CD4-positive, alpha-beta T cell treated with Interleukin-17A for 4 hours (primary cell): ENCODE measurements at places on chromosomes 12 and 14.

DNA sequence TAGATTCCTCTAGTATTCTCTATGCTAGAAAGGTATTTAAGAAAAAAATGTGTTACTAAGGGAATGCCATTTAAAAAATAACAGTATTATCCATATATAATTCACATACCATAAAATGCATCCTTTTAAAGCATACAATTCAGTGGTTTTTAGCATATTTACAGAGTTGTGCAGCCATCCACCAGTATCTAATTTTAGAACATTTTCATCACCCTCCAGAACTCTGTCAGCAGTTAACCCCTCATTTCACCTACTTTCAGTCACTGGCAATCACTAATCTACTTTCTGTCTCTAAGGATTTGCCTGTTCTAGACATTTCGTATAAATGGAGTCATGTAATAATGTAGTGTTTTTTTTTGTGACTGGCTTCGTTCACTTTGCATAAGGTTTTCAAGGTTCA, 33.4 kb downstream of the TBC1D15 start:
- no peak for DNase-seq

DNA sequence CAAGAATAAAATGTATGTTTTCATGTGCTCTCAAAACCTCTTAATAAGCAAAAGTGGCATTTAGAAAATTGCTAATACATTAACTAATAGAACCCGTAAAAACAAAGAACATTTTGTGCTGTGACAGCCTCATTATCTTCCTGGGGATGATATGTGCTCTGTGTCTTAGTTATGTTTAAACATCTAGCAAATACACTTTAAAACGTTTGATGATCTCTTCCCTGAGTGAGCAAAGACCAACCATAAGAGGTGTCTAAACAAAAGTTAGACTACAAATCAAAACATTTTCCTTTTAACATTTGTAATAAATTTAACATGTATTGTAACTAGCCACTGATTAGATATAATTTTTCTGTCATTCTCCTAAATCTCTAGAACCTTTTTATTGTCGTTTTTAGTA, 95.8 kb downstream of the SOX5 start:
- DNase-seq: no peak

DNA sequence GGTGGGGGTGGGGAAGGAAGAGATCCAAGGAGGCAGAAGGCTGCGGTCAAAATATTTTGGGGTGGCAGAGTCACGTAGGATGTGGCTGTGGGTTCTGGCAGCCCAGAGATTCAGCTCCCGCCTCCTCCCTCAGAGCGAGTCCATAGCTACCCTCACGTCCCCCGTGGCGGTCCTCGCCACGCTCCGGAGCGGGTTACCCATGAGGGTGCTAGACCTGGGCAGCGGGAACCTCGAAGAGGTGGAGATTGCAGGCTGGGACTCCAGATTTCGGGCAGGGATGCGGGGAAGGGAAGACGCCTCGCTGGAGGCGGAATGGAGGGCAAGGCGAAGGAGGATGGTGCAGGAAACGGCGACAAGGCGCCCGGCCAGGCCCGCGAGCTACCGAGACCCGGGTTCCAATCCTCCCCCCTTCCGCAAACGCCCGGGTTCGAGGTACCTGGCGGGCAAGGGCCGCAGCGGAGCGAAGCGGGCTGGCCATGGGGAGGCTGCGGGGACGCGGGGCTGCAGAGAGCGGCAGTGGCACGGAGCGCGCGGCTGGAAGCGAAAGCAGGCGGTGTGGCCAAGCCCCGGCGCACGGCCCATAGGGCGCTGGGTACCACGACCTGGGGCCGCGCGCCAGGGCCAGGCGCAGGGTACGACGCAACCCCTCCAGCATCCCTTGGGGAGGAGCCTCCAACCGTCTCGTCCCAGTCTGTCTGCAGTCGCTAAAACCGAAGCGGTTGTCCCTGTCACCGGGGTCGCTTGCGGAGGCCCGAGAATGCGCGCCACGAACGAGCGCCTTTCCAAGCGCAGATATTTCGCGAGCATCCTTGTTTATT, 46.2 kb downstream of the BCAT1 start:
- DNase-seq: no peak

GRCh38 chr14:76846331-76847047, 20.3 kb downstream of the LRRC74A start:
- no peak for DNase-seq

- DNase-seq: peak; percentile 64
Observed at GRCh38 chr12:114662512-114663177, 21.3 kb downstream of the TBX3 start.

DNA sequence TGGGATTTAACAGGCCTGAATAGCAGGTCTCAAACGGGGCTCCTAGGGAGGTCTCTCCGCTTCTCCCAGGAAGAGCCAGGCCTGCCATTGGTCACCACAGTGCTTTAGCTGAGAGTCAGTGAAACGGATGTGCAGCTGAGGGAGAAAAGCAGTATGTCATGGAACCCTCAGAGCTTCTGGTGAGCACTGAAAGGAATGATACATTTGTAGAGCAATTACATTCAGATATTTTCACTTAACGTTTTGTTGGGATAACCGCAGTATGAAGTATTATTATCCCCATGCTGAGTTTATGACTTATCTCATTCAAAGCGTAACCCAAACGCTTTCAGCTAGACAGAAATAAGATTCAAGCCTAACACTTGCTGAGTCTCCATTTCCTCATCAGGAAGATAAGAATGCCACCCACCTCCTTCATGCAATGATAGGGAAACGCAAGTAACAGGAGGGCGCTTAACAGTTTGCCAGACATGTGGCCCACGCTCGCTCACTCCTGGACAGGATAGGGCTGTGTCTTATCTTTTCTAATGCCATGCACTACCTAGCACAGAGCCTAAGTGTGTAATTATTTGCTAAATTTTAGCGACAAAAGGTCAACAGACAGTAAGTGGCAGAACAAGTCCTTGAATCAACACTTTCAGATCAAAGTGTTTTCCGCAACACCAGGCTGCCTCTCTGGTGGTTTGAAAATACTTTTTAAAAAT, 28.2 kb downstream of the DAD1 start:
- peak; percentile 50 for DNase-seq

DNA sequence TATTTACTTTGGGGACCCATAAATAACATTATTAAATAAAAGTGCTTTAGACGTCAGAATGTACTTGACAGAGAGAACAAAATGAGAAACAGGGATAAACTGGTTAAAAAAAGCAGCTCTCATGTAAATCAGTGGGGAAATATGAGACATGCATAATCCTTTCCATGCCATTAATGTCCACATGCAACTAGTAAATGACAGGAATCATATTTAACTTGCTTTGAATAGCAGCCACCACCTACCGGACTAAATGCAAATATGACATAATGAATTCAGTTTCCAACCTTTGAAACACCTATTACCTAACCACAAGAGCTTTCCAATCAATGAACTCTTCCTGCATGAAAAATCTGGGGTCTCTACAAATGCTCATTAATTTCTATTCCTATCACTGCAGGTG, 19.6 kb downstream of the FGD6 start:
- DNase-seq: no peak

- no peak for DNase-seq
Observed at GRCh38 chr12:71161591-71161990, 3.8 kb upstream of the TSPAN8 start.

GRCh38 chr12:111907740-111908139, 65.7 kb downstream of the MAPKAPK5 start:
- DNase-seq: no peak

- no peak for DNase-seq
Observed at GRCh38 chr14:73709904-73710469, 4.2 kb downstream of the PNMA1 start.

DNA sequence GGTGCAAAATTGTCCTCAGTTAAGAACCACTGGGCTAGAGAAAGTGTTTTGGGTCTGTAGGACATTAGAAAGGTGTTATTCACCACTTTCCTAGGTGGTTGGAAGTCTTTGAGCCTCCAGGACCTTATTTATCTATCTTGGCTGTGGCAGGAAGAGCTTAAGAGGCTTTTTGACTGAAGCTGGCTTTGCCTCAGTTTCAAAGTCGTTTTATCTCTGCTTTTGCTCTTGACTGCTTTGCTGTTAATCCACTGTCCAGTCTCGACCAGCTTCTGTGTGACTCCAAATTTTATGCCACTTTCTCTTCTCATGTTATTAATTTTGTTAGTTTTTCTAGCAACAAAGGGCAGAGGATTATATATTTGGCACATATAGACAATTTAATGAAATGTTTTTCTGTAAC, 60.3 kb downstream of the PPHLN1 start:
- no peak for DNase-seq

GRCh38 chr14:93025055-93025454, 90.7 kb downstream of the ITPK1 start:
- DNase-seq: no peak

GRCh38 chr14:55052269-55052930, 953 bp downstream of the MAPK1IP1L start:
- peak; percentile 14 for DNase-seq

- no peak for DNase-seq
Observed at GRCh38 chr12:122107261-122107660, 28.7 kb downstream of the MLXIP start.

DNA sequence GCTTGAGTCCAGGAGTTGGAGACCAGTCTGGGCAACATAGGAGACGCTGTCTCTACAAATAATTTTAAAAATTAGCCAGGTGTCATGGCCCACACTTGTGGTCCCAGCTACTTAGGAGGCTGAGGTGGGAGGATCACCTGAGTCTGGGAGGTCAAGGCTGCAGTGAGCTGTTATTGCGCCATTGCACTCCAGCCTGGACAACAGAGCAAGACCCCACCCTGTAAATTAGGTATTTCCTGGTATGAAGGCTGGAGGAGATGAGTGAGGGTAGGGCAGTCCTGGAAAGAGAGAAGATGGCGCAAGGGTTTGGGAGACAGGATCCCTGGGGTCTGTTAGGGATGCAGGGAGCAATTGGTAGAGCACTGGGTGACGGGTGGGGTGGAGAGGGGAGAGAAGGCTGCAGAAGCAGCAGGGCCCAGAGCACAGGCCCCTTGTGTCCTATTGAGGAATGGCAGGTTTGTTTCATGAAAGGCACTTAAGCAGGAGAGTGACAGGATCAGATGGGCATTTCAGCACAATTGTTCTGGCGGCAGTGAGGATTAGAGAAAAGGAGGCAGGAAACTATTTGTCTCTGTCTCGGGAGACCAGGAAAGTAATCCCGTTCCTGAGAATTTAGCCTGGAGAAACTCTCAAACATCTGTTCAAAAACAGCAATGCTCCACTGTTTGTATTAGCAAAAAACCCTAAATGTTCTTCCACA, 47.2 kb upstream of the KTN1 start:
- no peak for DNase-seq

DNA sequence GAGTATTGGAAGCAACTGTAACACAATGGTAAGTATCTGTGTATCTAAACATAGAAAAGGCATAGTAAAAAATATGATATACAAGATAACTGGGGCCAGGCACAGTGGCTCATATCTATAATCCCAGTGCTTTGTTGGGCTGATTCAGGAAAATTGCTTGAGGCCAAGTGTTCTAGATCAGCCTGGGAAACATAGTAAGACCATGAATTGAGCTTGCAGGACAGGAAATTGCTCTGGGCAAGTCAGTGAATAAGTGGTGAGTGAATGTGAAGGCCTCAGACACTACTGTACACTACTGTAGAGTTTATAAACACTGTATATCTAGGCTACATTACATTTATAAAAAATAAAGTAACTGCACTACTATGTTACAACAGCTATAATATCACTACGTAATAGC, 75.2 kb downstream of the GPR135 start:
- DNase-seq: no peak

DNA sequence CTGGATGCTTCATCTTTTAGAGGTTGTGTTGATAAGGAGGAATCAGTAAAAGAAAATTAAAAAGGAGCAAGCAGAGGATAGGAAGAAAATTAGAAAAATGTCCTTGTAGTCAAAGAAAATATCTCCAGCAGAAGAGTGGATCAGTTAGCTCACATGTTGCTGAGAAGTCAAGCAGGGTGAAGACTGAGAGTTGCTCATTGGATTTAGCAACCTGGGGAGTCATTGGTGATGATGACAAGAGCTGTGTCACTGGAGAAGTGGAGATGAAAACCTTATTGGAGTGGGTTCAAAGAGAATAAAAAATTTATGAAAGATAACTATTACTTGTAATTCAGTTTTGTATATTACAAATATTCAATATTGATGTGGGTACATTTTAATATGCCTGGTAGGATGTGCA, 9.8 kb downstream of the FRMD6 start:
- no peak for DNase-seq

DNA sequence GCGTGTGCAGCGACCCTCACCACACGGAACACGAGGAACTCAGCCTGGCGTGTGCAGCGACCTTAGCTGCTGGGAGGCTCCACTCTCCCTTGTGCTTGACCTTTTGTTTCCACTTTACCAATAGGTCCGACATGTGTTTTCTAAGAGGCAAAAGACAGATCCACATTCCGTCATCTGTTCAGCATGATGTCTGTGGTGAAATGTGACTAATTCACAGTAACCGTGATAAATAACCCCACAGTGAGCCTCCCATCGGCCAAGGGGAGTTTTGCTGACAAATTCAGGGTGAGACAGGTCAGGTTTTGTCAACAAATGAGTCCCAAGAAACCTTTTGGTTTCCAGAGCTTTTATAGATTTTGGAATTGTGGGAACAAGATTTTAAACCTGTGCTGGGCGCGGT, 55.9 kb downstream of the MOK start:
- DNase-seq: no peak

- DNase-seq: peak; percentile 54
Observed at GRCh38 chr12:121580959-121581685, at the start of gene KDM2B. Gene KDM2B, minus strand, starts transcription at chr12:121581023. Its CDS starts 112 bp downstream, at chr12:121580911.

- DNase-seq: no peak
Observed at GRCh38 chr12:83933615-83934014, 979.0 kb downstream of the SLC6A15 start.

- DNase-seq: peak; percentile 73
Observed at GRCh38 chr12:124939079-124939420, 24.6 kb upstream of the UBC start.

DNA sequence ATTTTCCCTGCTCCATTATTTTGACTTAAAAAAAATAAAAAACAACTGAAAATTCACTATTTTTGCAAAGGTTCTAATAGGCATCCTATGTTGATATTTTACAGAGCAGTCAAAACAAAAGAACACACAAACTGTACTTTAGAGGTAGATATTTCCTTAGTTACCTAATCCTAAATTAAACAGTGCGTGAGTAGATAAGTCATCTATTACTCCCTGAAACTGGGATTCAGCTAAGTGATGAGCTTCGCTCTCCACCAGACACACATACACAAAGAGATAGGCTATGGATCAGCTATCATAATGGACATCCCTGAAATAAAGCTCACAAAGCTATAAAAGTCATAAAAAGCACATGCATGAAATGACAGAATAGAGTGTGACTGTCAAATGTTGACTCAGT, 398.7 kb downstream of the SOX5 start:
- no peak for DNase-seq
